MV-4-11 (cell line): ENCODE measurements at places on chromosomes 16 and 17.

- no peak for DNase-seq
Observed at GRCh38 chr17:1464186-1464585, 8.2 kb upstream of the CRK start.

DNA sequence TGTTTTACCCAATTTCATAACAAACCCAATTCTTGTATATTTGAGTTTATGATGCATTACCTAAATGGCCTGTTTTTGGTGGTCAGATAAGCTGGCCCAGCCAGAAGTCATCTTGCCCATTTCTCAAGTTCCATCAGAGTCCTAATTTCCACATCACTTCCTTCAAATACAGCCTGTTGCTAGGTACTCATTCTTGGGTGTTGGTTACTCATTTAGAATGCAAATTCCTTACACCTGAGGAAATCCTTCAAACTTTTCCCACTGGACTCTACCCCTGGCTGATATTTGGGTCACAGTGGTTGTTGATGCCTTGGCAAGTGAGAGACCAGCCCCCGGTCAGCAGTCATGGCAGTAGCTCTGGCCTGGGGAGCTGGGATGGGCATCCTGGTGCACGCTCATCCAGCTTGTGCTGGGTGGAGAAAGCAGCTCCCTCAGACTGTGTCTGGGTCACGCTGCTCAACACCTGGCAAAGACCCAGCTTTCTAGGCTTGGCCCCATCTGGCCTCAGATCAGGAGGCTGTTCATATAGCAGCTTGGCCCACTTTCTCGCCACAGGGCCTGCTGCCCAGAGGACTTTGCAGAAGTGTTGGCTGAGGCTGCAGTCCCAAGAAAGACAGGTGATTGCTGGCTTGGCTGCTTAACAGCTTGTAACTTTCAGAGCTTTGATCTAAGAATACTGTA, 25.8 kb downstream of the WSB1 start:
- DNase-seq, result no peak

DNA sequence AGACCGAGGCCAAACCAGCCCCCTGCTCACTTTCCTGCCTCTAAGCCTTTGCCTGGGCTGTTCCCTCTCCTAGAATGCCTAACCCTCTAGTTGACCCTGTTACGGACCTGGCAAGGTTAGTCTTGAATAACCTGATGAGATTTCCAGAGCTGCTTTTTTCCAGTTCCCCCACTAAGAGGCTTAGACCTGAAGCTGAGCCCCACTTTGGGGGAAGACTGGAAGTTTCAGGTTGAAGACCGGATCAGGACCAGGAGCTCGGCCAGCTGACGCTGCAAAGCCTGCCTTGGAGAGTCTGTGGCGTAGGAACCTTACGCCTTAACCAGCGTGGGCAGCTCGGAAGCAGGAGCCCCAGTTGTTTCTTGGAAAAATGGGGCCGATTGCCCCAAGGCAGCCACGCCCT, 129.8 kb downstream of the OR1D5 start:
- no peak for DNase-seq

DNA sequence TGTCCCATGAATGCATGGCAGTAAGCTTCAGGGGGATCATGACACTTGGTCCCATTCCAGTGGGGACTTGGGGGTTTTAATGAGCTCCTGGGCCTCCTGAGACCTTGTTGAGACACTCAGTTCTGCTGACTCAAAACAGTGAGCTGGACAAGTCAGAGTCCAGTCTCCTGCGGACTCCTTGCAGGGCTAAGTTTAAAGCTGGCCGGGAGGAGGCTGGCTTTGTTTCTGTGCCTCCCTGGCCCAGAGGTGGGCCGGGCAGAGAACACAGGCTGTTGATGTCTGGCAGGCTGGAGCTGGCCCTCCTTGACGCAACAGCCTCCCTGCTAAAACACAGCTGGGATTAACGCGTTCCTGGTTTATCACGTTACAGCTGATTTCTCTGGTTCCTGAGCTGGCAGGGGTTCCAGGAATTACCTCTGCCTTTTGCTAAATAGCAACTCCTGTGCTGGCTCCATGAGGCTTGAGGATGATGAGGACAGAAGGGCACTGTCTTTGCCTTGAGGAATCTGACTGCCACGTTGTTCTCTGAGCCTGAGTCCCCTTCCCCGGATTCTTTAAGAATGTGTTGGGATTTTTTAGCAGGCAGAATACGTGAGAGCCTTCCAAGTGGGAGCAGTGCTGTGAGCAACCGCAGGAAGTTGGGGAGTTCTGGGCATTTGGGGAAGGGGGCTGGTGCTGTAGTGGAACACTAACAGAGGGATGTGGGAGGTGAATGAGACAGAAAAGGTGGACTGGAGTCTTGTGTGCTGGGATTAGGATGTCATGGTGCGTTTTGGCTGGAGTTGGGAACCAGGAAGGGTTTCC, 2.0 kb downstream of the GPT2 start:
- no peak for DNase-seq

DNA sequence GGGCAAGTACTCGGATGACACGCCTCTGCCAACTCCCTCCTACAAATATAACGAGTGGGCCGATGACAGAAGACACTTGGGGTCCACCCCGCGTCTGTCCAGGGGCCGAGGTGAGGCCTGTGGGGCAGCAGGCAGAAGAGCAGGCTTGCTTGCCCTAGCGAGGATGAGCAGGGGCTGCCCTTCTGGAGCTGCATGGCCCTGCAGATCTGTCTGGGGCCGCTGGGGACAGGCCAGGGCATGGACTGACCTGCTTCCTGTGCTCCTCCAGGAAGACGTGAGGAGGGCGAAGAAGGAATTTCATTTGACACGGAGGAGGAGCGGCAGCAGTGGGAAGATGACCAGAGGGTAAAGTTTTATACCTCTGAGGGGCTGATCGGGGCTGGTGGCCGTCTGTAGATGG, 5.3 kb downstream of the DHX38 start:
- no peak for DNase-seq

- DNase-seq, result no peak
Observed at GRCh38 chr17:75910699-75911098, 6.0 kb upstream of the MRPL38 start.

DNA sequence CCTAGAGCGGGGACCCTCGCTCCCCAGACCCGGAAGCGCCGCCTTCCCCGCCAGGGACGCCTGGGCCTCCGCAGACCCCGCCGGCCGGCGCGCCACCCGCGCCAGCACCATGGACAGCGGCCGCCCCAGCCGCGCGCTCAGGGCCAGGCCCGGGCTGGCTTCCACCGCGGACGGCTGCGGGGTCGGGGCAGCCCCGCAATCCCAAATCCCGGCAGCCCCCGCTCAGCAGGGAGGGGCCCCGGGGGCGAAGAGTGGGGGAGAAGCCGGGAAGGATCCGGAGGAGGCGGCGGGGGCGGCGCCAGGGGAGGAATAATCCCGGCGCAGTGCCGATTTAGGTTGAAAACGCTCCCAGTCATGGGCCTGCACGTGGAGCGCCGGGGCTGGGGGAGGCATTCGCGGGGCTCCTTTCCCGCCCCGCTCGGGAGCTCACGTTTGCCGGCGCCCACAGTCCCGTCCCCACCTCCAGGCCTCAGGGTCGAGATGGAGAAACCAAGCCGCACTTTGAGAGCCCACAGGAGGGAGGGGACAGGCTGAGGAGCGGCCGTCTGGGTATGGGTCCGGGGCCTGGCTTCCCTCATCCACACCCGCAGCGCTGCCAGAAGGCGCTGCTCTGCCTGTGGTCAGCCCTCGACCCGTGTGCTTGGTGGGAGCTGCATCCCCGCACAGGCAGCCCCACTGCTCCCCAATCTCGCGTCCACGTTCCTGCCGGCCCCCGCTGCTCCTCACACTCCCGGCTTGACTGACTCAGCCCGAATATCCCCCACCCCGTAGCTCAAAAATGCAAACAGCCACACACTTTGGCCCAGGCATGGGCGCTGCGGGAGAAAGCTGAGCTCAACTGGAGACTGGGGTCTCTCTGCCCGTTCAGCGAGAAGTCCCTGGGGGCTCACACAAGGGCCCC, 4.7 kb downstream of the FBXL16 start:
- no peak for DNase-seq

DNA sequence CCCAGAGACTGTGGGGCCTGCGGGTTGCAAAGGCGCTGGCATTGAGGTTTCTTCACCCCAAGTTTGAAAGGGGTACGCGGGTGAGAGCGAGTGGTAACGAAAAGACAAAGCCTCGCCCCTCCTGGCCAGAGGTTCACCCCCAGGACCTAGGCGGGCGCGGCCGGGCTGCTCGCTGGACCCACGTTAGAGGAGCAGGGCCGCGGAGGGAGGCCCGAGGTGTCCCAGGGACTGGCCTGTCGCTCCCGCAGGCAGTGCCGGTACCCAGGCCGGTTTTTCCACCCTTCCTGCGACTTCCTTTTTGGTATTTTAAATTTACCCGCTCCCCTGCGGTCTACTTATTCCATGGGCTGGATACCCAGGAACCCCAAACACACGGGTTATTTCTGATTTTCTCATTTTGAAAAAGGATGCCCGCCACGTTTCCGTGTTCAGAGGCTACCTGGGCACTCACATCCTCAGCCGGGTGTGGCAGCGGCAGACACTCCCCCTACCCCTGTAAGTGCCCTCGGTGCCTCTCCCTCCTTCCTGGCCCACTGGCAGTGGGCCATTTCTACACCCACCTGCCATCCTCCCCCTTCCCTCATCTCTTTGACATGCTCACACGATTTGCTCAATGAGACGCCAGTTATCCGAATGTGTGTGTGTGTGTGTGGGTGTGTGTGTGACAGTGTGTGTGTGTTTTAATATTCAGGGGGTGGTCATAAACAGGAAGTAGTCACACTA, 1.6 kb upstream of the FOXL1 start:
- DNase-seq, result no peak
